NCI-H187 treated with DMSO at 0.1 percent for 48 hours (cell line): ENCODE measurements at places on chromosomes 6 and 20.

- no peak for DNase-seq
Measured at GRCh38 chr6:80437221-80437620, 330.8 kb downstream of the BCKDHB start.

GRCh38 chr20:45419188-45420091, 3.5 kb downstream of the PIGT start:
- no peak for DNase-seq

GRCh38 chr20:6265204-6265904, 142.5 kb upstream of the FERMT1 start:
- no peak for DNase-seq

DNA sequence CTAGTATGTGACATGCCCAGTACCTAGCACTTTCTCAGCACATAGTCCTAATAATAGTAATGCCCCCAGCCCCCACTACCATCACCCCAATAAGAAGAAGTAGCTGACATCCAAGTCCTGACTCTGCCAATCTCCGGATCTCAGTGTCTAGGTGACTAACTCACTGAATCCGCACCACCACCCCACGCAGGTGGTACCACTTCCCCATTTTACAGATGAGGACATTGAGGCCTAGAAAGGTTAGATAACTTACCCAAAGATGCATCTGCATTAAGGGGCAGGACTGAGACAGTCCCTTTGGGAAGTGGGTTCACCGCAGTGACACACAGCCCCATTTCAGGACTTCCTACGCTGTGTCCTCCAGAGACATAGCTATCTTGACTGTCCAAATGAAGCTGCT, 241.2 kb downstream of the TFAP2C start:
- no peak for DNase-seq

GRCh38 chr6:95572098-95572497, 5.2 kb upstream of the MANEA start:
- no peak for DNase-seq

- no peak for DNase-seq
Measured at GRCh38 chr6:137136065-137136464, 37.4 kb downstream of the IL22RA2 start.

- DNase-seq: no peak
Measured at GRCh38 chr6:6595952-6596351, 7.4 kb downstream of the LY86 start.

DNA sequence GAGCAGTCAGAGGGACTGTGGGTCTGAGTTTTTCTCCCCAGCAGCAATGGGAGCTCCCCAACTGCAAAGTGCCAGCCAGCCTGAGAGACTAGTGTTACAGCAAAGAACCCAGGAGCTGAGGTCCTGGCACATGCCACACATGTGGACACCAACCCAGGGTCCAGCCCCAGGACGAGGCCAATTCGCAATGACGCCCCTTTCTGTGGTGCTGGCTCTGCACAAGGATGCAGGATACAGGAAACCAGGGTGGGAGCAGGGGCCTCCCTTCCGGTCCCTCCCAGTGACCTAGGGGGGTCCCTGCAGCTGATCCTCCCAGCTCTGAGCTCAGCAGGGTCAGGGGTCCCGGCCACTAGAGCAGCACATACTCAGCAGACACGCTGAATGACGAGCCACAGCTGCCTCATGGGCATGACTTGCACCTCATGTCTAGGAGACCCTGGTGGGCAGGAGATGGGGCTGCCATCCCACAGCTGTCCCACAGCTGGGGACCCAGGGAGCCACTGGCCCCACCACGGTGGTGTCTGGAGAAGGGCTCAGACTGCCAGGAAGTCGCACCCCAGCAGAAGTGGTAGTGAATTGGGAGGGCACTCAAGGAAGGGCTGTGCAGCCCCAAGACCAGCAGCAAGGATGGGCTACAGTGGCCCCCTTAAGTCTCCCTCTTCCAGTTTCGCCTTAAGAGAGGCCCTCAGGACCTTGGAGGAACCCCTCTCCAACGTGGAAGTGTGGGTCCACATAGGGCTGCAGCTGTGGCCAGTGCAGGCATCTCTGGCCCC, 3.6 kb downstream of the ARFRP1 start:
- DNase-seq: no peak

GRCh38 chr6:112026933-112027332, 27.0 kb upstream of the CCN6 start:
- DNase-seq: no peak

DNA sequence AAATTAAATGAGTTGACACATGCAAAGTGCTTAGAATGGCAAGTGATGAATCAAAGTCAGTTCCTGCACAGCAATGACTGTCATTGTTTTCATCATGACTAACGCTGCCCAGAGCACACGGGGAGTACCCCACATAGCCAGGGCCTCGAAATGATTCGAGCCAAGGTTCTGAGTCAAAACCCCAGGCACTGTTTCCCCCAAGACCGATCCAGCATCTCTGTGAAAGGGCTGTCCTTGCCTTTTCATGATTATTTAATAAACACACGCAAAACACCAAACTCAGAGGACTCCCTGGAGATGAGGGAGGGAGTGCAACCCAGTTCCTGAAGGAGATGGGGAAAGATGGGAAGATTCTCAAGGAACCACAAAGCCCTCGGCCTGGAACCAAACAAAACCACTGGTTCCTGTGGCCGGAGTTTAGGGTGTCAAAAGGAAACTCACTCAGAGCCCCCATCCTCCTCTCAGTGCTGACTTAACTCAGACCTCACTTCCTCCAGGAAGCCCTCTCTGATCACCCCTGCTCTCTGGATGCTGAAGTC, 3.8 kb downstream of the PREX1 start:
- no peak for DNase-seq

DNA sequence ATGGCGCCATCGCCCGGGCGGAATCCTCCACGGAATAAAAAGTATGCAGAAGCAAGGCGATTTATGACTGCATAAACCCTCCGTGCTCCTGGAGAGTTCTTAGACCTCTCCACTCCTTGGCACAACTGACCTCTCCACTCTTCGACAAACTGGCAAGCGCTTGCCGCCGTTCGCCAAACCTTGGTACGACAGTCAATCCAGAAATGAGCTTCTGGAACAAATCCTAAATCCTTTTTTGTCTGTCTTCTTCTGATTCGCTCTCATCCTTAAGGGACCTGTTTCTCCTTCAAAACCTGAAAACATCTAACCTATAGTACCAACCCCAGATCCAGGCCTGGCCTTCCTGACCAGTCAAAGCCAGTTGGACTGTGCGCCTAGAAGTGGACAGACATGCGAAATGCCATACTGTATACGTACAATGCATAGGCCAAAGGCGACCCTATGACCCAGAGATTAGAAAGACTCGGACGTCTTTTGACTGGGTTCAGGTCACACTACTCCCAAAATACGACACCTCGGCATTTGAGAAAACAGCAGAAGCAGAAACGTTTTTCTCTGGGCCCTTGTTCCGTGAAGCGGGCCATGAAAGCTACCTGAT, 59.4 kb downstream of the TRIM27 start:
- DNase-seq: no peak

GRCh38 chr6:38316099-38316868, 323.4 kb downstream of the BTBD9 start:
- DNase-seq: no peak

- DNase-seq: no peak
Measured at GRCh38 chr20:23368316-23369071, 6.5 kb downstream of the GZF1 start.

DNA sequence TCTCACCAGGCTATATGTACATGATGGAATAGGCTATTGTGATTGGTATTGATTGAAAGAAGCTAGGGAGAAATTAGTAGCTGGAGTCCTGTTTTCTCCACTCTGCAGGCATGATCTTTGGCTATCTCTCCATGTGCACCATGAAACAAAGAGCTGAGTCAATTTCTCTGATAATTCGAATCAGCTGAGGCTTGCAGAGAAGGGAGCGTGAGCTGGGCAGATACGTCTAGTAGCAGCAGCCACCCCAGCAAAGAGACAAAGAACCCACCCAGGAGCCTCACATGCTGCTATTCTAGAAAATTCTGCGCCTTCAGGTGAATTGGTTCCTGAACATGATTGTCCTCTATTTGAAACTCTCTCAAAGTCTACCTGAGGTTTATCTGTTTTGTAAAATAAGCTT, 6.9 kb upstream of the SGK1 start:
- no peak for DNase-seq

GRCh38 chr6:30763618-30764489, 19.5 kb upstream of the IER3 start:
- DNase-seq: no peak

- no peak for DNase-seq
Measured at GRCh38 chr20:46205349-46205748, 87.2 kb downstream of the CD40 start.

GRCh38 chr6:139016337-139017213, 12.0 kb upstream of the ABRACL start:
- no peak for DNase-seq

- no peak for DNase-seq
Measured at GRCh38 chr6:17700421-17701416, 6.0 kb downstream of the NUP153 start.

DNA sequence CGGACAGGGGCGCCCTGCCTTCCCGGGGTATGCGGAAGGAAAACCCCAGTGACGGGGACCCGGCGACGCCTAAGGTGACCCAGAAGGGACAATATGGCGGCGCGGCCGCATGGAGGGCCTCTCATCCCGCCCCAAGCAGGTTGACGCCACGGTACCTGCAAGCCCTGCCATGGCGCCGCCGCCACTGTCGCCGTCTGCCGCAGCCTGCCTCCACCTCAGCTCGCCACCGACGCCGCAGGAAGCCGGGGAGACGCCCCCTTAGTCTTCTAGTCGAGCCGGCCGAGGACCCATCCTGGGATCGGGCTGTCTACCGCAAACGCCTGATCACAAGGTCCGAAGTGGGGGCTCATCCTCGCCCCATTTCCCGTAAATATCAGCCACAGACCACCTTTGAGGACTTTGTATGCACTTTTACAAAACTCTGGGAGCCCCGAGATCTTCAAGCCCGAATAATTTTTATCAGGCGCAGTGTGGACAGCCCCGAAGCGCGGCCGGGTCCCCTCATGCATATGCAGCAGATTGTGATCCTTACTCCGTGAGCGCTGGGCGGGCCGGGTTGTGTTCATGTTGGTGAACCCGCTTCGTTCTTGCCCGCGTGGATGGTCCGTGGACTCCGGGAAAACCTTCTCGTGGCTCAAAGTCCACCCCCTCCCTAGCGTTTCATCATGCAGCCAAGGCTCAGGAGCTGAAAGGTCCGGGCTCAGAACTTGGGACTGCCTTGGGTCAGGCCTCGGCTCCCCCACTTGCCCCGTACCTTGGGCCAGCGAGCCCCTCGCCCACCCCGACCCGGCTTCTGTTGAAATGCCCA, at the start of gene BLCAP:
TSS of gene BLCAP (minus strand) at position 239 of the 808 bp plus-strand sequence. CDS start 8,702 bp downstream, outside the sequence.
- peak; percentile 66 for DNase-seq

- no peak for DNase-seq
Measured at GRCh38 chr20:24138196-24138857, 149.7 kb upstream of the GGTLC1 start.

DNA sequence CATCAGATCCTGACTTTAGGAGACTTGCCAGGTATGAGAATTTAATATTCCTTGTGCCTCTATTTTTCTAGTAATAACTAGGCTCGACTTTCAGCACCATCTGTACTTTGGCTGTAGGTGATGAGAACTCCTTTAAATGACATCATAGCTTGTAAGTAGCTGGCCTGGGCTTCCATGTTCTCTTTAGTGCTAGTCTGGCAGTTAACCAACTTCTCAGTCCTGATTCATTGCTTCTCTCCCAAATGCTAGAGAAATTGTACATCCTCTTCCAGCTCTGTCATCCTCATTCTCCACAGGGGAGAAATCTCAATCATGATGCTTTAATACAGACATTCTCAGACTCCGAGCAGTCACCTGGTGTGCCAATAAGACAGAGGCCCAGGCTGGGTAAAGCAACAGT, 143.5 kb upstream of the MOCS1 start:
- no peak for DNase-seq

GRCh38 chr6:170522565-170523183, 30.4 kb downstream of the PSMB1 start:
- no peak for DNase-seq

GRCh38 chr6:155185544-155185943, 78.3 kb upstream of the CLDN20 start:
- no peak for DNase-seq

GRCh38 chr6:127971945-127972391, 71.1 kb upstream of the THEMIS start:
- no peak for DNase-seq

DNA sequence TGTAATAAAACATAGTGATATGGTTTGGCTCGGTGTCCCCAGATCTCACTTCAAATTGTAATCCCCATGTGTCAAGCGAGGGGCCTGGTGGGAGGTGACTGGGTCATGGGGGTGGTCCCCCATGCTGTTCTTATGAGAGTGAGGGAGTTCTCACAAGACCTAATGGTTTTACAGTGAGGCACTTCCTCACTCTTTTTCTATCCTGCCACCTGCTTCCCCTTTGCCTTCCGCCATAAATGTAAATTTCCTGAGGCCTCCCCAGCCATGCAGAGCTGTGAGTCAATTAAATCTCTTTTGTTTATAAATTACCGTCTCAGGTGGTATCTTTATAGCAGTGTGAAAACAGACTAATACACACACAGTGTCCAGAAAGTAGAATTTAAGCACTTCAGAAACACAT, 78.5 kb downstream of the REPS1 start:
- DNase-seq: no peak

DNA sequence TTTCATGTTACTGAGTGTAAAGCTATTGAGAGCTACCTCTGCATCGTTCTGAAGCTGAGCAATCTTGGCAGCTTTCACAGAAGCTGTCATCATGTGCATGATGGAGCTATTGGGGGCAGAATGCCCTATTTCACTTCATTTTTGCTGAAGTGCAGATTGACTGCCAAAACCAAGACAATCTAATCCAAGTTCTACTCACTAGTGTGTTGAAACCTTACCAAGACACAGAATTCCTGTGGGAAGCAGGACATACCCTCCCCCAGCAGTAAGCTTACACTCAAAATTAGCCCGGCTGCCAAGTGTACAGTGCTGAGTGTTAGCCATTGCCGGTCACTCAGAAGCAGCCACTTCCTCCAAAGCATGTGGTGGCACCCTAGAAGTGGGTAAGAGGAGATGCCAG, 177.3 kb upstream of the TENT5A start:
- DNase-seq: no peak

- no peak for DNase-seq
Measured at GRCh38 chr6:95841560-95841959, 174.2 kb upstream of the FUT9 start.

DNA sequence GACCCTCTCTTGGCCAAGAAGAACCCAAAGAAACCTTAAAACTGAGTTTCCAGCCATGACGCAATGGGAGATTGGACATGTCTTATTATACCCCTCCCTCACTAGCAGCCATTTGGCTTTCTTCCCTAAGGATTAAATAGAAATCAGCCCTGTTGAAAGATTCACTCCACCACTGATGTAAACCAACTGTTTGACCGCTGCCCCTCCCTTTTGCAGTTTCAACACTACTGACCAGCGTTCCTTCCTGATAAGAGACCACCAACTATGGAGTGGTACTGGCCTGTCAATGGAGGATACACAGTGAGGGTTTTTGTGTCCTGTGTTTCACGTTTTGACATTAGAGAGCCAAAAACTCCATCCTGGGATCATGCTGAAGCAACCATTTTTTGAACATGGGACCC, 53.2 kb upstream of the CD2AP start:
- no peak for DNase-seq
